AG08396 (cell line): ENCODE measurements at places on chromosomes 16 and 17.
A peak's percentile ranks its signal among the peaks of the same experiment; 100 is the strongest.

DNA sequence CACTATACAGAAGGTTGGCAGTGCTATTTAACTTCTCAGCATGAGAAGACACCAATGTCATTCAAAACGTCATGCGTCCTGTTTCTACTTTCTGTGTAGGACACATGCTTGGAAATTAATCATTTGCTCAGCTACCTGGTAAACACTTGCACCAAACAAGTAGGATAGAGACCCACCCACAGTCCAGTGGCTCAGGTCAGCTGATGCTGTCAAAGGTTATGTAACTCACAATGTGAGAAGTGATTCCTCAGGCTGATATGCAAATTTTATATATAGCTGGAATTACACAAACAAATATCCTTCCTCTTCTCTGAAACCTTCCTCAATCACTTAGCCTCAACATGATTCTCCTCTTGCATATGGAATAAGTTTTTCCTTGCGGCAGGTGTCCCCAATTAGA is 59.6 kb downstream of the ZZEF1 start:
- DNase-seq: no peak

DNA sequence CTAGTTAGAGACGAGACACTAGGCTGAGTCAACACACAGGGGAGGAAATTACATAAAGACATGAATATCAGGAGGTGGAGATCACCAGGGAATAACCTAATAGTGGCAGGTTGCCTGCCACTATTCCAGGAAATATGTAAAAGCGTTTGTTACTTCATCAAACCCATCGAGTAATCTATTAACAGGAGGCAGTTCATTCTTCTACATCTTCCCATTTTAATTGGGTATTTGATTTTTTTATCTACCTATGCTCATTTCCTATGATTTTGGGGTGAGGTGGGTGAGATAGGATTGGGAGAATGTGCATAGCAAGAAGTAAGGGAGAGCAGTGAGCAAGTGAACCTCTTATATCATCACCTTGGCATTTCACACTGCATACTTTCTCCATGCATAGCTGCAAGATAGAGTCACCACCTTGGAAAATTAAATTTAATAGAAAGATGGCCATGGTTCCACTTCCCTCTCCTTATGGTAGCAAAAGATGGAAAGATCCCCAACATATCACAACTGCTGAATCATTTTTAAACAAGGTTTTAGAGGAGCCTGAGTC is 312.2 kb downstream of the TMEM114 start:
- no peak for DNase-seq

- no peak for DNase-seq
Measured at GRCh38 chr16:49003992-49004391, 277.6 kb downstream of the CBLN1 start.

DNA sequence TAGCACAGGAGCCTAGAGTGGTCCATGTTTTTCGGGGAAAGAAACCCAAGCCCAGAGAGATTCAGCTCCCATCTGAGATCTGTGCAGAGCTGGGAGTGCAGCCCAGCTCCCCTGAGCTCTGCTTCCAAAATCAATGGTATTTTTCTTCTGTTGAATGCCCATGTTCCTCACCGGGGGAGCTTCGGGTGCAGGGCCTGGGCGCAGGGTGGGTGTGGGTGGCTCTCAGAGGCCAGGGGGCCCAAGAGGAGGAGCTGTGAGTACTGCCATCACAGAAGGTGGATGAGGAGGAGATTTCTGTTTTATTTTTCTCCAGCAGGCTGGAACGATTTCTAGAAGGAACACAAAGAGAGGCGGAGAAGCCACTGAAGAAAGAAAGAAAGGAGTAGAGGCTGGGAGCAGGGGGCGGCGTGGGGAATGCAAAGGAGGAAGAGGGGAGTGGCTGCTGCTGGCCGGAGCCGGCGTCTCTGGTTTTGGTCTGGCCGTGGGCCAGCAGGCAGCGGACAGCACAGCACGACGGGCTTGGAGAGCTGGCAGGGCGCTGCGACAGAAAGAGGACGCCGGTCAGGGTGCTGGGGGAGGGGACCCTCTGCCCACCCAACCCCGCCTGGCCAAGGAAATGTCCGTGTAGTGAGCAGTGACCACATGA is 76.2 kb upstream of the KSR1 start:
- DNase-seq: peak; percentile 79

DNA sequence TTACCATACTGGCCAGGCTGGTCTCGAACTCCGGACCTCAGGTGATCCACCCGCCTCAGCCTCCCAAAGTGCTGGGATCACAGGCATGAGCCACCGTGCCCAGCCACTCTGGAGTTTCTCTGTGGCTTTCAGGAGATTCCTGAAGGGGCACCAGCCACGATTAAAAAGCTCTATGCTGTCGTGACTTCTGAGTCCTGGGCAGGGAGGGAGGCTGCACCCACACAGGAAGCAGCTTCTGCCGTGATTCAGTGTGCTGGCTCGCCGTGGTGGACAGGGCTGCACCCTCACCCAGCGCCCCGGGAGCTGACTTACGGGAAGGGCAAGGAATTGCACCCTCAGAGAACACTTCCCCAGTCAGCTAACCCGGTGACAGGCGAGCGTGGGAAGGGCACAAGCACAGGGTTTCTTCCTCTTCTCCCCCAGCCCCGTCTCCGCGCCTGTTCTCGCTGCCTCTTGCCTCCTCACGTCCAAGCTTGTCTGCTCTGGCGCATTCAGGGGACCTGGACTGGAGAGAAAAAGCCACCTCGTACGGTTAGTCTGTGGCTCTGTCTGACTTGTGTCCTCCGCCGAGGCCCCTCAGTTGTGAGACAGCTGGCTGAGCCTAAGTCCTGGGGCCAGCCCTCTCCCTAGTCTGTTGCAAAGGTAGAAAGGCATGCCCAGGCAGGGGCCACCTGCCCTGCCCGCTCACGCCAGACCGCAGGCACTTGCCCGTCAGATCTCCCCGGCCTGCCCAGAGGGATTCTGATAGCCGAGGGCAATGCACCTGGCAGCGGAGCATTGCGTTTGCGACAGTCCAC is 145.0 kb downstream of the SEC14L1 start:
- DNase-seq: peak; percentile 78

DNA sequence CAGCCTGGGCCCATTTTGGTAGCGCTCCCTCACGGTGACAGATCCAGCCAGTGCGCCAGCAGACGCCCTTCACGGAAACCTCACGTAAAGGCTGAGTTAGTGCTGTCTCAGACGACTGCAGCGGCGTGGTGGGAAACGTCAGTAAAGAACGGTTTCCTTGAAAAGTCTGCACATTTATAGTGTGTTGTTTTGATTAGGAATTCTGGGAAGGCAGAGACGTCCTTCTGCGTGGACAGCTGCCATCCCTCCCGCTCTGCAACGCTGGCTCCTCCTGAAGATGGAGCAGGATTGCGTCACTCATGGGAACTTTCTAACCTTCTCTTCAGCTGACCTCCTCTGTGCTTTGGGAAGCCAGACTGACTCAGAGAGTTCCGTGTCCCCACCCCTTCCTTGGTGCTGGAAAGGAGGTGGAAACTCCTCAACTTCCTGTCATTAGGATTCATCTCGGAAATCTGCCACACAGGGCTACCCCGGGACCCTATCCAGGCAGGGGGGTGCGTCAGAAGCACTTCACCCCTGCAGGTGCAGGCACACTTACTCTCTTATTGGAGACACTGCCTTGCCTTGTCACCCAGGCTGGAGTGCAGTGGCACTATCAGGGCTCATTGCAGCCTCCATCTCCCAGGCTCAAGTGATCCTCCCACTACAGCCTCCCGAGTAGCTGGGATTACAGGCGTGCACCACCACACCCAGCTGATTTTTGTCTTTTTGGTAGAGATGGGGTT is 24.3 kb upstream of the CRISPLD2 start:
- DNase-seq: peak; percentile 89

DNA sequence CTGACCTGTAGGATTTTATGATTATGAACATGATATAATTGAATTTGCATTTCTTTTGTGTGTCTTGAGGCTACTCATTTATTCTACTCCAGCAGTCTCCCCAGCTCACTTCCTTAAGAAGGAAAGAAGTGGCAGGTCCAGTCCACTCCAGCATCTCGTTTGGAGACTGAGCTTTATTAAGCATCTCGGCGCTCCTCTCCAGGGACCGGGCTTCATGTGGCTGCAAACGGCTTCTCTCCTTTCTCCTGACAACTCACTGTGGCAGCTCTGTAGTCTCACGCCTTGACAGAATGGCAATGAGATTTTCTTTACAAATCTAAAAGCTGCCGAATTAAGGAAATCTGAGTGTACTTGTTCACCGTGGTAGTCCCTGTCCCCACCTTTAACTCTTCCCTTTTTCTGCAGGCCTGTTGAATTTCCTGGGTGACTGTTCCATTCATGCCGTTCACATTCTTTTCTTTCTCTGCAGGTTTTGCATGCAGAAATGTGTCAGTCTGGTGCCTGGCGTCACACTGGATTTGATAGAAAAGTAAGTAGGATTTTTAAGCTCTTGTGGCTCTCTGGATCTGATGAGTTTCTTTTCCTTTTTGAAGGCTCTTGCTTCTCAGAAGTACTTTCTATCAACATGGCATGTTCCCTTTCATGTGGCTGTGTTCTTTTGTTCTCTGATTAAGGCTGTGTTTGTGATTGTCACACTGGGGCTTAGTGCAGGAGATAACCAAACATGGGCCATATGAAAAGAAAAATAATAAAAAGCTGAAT is 200.5 kb upstream of the CHMP6 start:
- DNase-seq: no peak

DNA sequence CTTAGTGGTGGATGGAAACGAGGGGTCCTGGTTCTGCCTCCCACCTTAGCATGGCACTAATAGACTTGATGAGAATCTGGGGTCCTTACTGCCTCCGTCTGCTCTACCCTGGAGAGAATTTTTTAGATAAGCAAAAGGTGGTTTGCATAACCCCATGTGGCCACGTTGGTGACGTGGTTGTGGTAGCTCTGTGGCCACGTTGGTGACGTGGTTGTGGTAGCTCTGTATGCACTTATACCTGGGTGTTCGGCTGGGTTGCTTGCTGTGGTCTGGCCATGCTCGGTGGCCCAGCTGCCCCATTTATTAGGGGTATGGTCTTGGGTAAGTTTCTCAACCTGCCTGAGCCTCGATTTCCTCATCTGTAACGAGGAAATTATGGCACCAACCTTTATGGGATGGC is 13.0 kb downstream of the SPIRE2 start:
- DNase-seq: no peak

- DNase-seq: no peak
Measured at GRCh38 chr16:14308368-14308723, 237.2 kb downstream of the MRTFB start.

- DNase-seq: no peak
Measured at GRCh38 chr16:28166394-28167208, 45.2 kb downstream of the XPO6 start.

DNA sequence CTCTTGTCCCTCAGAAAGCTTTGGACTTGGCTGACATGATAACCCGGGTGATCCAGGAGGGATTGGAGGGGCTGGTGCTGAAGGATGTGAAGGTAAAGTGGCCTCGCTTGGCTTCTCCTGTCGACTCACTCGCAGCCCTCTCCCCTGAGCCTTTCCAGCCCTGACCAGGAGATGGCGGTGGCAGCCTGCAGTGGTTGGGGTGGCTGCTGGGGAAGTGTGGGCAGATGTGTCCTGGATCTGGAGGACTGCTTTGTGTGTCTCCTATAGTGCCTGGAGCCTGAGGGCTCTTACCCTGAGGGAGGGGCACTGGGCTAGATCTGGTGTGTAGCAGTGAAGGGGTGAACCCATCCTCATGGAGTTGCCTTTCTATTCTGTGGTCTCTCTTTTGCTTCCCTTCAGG is 17.9 kb downstream of the LIG3 start:
- peak; percentile 82 for DNase-seq
